ENCODE measurements at places on chromosomes 11 and 22.

- DNase-seq: peak; percentile 100
These were observed 271 bp downstream of the FKBP2 start for GRCh38 chr11:64241241-64241490.

GRCh38 chr11:117314840-117315239, 1.2 kb downstream of the BACE1 start:
- DNase-seq: no peak

DNA sequence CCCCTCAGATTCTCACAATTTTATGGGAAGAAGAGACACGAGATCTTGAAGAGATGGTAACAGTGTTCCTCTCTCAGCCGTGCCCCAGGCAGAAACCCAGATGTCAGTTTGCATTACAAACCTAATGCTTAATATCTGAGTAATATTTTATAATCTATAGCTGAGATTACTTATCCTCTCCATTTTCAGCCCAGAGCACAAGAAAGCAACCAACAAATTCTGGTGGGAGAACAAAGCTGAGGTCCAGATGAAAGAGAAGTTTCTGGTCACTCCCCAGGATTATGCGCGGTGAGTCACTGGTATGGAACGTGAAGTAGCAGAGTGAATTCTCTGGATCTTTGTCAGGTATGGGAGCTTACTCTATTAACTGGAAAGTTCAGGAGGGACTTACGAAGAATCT, 884 bp downstream of the CENATAC start:
- DNase-seq: no peak

GRCh38 chr11:125201525-125202141, 37.1 kb downstream of the PKNOX2 start:
- DNase-seq: no peak

- DNase-seq: no peak
These were observed 6.3 kb downstream of the OR10V1 start for GRCh38 chr11:59707371-59707770.

DNA sequence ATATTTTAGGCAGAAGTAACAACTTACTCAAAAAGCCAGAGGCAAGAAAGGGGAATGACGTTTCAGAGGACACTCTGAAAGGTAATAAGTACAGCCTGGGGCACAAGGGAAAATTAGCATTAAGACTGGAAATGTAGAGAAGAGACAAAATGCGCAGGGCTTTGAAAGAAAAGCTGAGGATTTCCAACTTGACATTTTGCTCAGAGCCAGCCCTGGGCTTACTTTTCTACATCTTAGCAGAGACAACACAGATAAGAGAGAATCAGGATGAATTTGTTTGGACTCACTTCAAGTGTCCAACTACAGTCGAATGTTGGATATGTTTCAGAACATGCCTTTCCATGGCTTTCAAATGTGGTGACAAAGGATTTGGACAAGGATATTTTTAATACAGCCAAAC, 808.9 kb upstream of the LUZP2 start:
- DNase-seq: no peak

- no peak for DNase-seq
These were observed 4.0 kb upstream of the FCHSD2 start for GRCh38 chr11:73145986-73146575.

DNA sequence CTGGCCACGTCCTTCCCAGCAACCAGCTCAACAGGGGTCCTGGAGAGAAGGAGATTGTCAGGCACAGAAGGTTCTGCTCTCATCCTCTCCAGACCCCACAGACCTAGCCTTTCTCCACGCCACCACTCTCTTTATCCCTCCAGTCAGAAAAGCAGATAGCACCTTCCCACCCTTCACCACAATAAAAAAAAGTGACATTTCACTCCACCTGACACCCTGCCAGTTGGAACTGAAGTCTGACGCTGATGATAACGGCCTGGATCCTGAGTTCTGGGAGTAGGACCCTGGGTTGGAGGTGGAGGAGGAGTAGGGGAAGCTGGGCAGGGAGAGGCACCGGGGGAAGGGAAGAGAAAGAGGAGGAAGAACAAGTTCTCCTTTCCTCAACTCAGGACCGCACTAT, 127.5 kb upstream of the ANO1 start:
- DNase-seq: no peak

GRCh38 chr11:94665116-94665659, 98.0 kb downstream of the PIWIL4 start:
- DNase-seq: no peak

- DNase-seq: no peak
These were observed 251.0 kb downstream of the DCDC1 start for GRCh38 chr11:31118566-31118965.

GRCh38 chr11:1761857-1762536, 1.7 kb downstream of the CTSD start:
- DNase-seq: no peak

DNA sequence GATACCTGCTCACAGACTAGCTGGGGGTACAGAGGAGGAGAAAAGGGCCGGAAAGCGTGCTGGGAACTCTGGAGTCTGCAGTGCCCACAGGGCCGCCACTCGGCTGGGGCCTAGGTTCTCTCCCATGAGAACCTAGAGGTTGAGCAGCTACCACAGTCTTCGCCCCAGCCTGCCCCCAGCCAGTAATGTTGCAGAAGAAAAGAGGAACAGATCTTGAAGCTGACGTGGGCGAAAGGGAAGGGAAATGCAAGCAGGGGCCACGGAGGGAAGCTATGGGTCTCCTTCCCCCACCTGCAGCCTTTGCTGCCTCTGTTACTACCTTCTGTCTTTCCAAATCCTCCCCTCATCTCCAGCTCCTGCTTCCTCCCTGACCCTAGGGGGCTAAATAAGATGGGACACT, 28.8 kb upstream of the P2RY2 start:
- DNase-seq: no peak

- DNase-seq: no peak
These were observed 27.9 kb upstream of the MOB2 start for GRCh38 chr11:1514336-1515061.

DNA sequence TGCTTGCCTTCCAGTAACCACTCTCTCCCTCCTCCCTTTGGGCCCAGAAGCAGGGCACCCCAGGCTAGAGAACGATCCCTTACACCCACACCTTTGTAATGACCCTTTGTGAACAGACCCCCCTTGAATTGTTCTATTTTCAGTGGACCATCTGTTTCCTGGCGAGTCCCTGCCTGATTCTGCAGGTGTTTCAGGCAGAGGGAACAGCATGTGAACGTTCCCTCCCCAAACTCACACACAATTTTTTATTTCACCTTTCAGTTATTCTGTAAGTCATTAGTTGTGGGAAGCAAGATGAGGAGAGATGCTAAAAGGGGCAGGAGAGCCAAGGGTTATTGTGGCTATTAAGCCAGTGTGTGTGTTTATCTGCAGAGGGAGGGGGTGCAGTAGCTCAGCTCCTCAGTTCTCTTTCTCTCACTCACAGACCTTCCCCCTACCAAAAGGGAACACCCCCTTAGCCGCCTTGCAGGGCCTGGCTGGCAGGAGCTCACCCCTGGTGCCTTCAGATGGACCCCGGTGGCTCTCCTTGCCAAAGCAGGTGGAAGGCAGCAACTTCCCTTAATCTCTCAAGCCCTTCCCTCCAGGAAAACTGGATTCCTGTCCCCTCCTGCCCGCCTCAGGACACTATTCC, 64.8 kb upstream of the SPON1 start:
- DNase-seq: no peak

GRCh38 chr11:113952070-113952469, 22.8 kb upstream of the HTR3A start:
- no peak for DNase-seq

DNA sequence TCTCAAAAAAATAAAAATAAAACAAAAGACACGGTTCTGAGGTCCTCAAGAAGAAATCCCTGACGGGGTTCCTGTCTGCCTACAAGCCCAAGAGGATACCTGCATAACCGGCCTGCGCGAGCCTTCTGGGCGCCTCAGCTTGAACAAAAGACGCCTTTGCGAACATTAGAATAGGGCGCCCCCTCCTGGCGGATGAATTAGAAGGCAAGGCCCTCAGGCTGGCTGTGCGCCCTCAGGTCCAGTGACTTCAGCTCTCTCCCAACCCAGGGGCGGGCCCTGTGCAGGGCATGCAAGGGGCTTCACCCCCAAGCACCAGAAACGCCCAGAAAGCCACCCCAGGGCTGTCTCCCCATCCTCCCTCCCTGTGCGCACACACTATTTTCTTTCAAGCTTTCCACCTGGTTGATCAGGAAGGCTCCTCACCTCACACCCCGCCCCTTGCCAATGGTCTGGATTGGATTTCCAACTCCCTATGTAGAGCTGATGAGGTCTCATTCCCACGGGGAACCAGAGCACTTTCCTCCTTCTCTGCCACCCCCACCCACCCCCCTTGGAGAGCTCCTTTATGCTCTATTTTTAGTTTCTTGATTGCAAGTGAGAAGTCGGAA, 273.3 kb downstream of the BUD13 start:
- peak; percentile 9 for DNase-seq

- DNase-seq: no peak
These were observed 35.5 kb downstream of the ACO2 start for GRCh38 chr22:41504397-41504796.

- DNase-seq: no peak
These were observed 23.3 kb downstream of the DGCR6L start for GRCh38 chr22:20296598-20296997.

- no peak for DNase-seq
These were observed 72.4 kb upstream of the FAT3 start for GRCh38 chr11:92152245-92152644.

GRCh38 chr11:46618837-46619236, 1.5 kb downstream of the ATG13 start:
- no peak for DNase-seq

DNA sequence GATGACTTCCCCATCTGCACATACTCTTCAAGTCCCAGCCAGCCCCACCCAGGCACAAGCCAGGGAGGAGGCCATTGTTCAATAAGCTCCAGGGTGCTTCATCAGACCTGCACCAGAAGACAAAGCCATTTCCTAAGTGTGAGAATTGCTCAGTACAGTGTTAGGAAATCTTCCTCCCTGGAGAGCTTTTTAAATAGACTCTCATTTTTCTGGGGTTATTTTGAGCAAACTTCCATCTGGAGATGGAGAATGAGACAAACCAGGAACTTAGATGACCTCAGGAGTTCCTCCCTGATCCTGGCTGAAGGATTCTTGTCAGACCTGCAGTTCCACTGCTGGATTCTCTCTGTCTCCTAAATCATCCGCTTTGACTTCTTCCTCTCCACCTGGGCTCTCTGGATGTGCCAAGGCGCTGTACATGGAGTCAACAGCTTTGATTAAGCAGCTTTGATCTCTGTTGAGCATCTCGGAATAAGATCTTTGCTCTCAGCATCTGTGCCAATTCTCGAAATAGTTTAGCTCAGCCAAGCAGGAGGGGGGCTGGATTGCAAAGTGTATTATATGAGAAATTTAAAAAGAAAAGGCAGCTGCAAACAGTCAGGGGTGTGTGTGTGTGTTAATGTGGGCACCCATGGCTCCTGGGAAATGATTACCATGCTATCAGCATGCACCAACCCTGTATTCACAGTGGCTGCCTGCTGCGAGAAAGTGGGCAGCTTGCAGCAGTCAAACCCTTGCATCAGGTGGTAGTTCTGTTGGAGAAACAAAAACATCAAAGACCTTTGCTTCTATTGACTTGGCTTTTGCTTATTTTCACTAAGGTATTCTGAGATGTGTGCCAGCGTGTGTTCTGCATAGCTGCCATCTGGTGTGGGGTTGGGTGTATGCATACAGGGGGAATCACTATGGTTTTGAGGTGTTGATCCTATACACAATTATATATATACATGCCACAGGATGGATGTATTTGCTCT, 70.2 kb upstream of the NAV2 start:
- DNase-seq: no peak

DNA sequence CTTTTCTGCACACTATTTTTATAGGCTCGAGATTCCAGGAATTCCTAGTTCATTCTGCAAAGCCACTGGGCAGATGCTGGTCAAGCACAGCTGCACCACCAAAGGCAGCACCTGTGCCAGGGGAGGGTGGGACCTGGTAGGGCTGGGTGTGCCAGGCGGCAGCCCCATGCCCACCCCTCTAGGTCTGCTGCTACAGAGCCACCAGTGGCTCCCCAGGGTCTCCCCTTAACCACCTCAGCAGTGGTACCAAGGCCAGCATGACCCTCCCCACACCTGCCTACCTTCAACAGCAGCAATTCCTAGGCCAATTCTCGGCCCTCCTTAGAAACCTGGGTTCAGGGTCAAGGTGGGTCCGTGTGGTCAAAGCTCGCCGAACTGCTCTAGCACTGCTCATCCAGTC, 39.5 kb downstream of the PHF21B start:
- no peak for DNase-seq

DNA sequence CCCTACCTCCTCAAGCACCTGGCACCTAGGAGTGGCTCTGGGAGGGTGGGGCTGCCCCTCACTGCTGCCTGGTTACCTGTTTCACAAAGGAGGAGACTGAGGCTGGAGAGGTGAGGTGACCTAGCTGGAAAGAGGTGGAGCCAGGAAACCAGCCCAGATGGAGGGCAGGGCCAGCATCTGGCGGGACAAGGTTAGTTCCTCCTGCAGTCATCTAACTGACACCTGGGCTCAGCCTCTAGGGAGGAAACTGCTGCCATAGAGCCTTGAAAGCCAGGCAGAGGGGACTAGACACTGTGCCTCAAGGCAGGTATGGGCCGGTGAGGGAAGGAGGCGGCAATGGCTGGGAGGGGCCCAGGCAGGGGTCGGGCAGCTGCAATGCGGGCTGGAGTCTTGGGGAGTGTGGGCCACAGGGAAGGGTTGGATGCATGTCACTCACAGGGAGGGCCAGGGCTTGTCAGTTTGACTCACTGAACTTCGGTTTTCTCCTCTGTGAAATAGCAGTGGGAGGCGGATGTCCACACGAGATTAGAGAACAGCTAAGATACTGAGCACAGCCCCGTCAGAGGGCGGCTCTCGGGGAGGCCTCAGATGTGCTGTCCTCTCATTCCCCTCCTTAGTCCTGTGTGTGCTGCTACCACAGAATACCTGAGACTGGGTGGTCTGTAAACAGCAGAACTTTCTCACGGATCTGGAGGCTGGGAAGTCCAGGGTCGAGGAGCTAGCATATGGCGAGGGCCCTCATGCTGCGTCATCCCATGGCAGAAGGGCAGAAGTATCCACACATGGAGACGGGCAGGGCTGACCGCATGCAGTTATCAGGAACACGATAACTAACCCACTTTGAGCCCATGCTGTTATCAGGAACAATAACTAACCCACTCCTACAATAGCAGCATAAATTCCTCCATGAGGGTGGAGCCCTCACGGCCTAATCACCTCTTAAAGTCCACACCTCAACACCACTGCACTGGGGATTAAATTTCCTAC, 16.1 kb downstream of the MGAT3 start:
- no peak for DNase-seq
